CD4-positive, alpha-beta T cell treated with Interferon gamma for 1 hour (primary cell): ENCODE measurements at places on chromosomes 7 and 10.

DNA sequence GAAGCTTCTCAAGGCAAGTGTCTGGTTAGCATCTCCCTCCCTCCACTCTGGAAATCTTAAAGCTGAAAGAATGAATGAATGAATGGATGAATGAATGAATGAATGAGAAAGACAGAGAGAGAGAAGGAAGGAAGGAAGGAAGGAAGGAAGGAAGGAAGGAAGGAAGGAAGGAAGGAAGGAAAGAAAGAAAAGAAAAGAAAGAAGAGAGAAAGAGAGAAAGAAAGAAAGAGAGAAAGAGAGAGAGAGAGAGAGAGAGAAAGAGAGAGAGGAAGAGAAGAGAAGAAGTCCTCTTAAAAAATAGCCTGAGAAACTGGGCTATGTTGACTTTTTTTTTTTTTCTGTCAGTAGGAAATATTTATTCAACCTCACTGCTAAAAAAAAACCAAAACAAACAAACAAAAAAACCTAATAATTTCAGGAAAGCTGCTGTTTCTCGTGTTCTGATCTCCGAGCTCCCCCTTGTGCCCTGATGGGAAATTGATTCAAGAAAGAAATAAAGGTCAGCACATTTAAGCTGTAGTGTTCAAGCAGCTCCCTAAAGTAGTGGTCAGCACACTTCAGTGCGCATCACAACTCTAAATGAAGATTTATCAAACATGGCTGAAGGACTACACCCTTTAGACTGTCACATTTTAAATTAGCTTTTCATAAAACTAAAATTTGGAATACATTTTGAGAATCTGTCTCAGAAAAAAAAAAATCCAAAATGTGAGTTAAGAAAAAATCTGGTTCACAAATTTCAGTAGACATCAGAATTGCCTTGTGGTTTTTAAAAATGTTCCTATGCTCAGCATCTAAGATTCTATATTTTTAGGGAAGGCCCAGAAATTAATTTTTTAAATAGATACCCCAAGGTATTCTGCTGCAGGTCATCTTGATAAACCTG lies 154.3 kb downstream of the ELAPOR2 start:
- no peak for DNase-seq

DNA sequence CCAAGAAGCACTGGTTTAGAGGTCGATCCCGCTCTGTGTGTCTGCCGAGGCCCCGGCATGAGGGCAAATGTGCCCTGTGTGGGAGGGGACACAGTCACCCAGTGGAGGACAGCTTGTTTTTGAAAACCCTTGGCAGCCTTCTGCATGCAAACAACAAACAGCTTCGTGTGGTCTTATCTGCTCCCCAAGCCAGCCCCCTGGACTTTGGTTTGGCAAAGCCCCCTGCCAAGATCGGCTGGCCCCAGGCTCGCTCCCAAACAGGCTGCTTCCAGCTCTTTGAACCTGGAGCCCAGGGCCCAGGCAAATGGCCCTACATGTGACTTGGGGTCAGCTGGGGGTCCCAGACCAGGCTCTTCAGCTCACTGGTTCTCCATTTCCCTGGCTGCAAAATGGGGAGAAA lies 2.9 kb downstream of the ELN start:
- no peak for DNase-seq

GRCh38 chr10:75407224-75407712 lies 5.7 kb upstream of the ZNF503 start:
- no peak for DNase-seq

DNA sequence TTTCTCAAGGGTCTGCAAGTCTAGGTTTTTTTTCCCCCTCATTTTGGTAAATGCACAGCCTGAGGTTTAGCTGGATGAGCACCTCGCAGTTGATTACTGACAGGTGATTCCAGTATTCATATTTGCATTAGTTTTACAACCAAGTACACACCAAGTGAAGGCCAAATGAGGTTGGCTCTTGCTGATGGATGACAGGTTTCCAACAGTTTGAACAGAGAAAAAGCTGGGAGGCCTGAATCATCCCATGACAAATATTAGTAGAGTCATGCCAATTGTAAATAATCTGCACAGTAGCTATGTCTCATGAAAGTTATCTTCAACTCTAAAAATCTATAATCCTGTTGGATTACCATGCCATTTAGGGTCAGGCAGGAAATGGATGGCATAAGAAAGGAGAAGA lies 399.8 kb downstream of the HTR7 start:
- DNase-seq = no peak

- DNase-seq = no peak
Measured at GRCh38 chr10:70990681-70991080, 102.3 kb upstream of the PCBD1 start.

GRCh38 chr10:107814865-107815487 lies 650.5 kb upstream of the SORCS1 start:
- DNase-seq = no peak

- no peak for DNase-seq
Measured at GRCh38 chr10:128833671-128834070, 633.4 kb upstream of the MGMT start.

DNA sequence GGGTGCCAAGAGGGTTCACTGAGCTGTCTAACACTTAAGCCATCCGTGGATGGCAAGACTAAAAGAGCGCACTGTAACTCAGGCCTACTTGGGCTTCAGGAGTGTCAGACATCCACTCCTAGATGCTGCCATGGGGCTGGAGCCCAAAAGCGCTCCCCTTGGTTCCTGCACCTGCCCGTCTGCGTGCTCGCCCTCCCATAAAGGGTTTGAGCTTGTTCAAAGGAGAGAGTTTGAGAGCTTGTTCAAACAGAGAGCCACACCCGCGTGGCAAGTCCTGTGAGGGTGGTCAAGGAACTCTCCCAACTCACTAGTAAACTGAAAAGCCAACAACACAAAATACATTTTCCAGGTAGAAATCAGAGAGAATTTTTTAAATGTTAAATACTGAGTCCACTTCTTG lies 256.7 kb downstream of the SEMA3A start:
- DNase-seq = no peak
